Adrenal gland (tissue), 19 donors: ENCODE measurements at places on chromosomes 7 and 10.

- no peak for DNase-seq
These were observed 39.7 kb upstream of the ENO4 start for GRCh38 chr10:116809483-116810119.

GRCh38 chr7:54719974-54720373 lies 39.0 kb downstream of the SEC61G start:
- no peak for DNase-seq

- DNase-seq: no peak
These were observed 101.6 kb upstream of the FAM171A1 start for GRCh38 chr10:15472431-15473395.

GRCh38 chr7:29639886-29640595 lies 76.4 kb downstream of the PRR15 start:
- DNase-seq: no peak

GRCh38 chr10:49742683-49743463 lies 19.2 kb downstream of the OGDHL start:
- peak; percentile 42 for DNase-seq

GRCh38 chr7:22718911-22719420 lies 8.0 kb upstream of the IL6 start:
- no peak for DNase-seq

- no peak for DNase-seq
These were observed 184.7 kb upstream of the GDF10 start for GRCh38 chr10:47115322-47115721.

DNA sequence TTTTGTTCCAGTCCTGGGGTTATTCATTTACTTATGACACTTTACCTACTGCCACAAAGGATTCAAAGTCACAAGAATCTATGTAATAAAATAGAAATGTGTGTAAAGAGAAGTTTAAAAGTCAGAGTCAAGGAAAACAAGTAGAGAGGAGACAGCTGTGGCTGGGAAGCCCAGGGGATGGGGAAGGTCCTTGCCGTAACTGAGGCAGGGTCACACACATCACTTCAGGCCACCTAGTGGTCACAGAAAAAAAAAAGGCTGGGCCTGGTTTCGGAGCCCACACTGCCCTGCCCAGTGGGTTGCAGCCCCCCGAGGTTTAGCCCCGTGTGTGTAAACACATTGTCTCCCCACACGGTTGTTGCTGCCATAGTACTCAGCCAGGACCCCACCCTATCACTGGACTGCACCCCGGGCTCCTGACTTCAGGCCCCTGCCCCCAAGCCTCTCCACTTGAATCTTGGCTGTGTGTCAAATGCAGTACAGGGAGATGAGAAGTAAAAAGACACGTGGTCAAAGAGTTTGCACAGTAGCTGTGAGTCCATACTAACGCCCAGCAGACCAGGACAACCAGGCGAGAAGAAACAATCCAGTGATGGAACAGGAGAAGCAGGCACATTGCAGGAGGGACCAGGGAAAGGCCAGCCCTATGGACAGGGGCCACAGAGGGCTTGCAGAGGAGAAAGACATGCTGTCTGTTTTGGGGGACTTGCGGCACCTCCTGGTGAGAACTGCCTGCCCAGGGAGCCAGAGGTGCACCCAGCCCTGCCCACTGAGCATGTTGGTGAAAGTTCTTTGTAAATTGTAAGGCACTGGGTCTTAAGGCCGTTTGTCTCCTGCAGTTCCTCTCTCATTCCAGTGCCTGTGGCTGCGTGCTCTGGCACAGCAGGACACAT lies 91.4 kb upstream of the MACROH2A2 start:
- DNase-seq: peak; percentile 8

DNA sequence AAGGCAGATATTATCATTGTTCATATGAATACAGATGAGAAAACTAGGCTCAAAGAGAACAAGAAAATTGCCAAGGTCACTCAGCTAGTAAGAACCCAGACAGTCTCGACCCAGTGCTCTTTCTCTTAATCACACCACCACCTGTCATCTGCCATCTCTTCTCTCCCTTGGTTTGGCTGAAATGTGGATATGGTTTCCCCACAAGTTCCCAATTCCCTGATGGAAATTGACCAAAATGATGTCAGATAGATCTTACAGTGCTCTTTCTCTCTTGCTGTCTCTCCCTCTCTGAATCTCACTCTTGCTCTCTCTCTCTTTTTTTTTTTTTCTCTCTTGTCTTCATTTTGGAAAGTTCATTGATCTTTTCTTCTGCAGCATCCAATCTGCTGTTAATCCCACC lies 9.1 kb downstream of the C10orf90 start:
- no peak for DNase-seq

- no peak for DNase-seq
These were observed 20.8 kb downstream of the HYCC1 start for GRCh38 chr7:22992874-22993840.

GRCh38 chr10:120506674-120507073 lies 49.6 kb downstream of the PLPP4 start:
- no peak for DNase-seq
